ENCODE measurements at places on chromosomes 3 and 15. TPM values are rescaled to one million over a fixed set of nuclear protein-coding genes. Genes with fewer than 3 reads are reported as not detected.

DNA sequence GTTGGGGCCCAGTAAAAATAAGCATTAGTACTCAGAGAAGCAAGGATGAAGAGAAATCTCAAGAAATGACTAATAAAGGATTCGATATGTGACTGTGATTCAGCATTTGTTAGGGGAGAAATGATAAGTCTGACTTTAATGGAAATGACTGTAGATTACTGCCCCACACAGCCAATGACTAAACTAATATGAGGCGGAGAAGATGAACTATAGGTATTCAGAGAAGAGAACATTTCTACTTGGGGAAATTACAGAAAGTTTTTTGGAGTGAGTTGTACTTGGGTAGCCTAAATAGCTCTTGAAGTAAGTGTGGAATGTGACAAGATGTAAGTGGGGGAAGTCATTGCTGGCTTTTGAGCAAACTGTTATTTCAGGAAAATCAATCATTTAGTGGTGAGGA, 380.0 kb downstream of the PDCD6IP start:
- no peak for DNase-seq

DNA sequence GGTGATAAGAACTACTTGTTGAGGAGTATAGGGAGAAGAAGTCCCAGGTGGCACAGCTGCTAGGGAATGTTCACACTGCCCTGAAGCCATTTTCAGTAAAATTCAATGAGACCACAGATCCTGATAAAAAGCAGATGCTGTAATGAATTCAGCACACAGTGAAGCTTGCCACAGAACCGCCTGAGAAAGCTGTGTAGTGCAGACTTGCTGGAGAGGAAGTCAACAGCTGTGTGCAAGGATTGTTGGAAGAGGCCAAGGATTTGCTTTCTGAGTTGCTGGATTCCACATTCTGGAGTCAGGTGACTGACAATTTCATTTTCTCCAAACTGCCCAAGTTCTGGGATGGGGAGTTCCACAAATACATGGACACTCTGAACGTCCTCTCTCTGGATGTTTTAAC, 70.9 kb downstream of the ANP32A start:
- no peak for DNase-seq

GRCh38 chr15:45439521-45440260, 61.3 kb upstream of the GATM start:
- no peak for DNase-seq

DNA sequence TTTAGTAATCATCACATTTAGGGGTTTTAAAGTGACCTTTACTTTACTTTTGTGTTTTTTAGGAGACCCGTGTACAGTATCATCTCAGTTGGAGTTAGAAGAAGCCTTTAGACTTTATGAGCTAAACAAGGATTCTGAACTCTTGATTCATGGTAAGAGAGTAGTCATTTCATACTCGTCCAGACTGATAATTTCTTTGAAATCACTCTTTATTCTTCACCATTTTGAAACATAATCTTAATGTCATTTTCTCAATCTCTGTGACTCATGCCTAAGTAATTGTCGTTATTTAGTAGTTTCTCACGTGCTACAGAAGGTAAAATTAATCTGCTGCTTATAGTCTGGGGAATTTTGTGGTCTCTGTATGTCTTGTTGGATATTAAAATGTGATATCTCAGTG, 37.7 kb downstream of the PRKCI start:
- DNase-seq: no peak

- no peak for DNase-seq
These were observed 364.4 kb upstream of the ARHGEF26 start for GRCh38 chr3:153756816-153757215.

SLC9C1 gene
- total RNA-seq: not detected

MDFIC2 gene
- total RNA-seq: not detected

SCAANT1 gene
- total RNA-seq: not detected

All from activated naive CD4-positive, alpha-beta T cell treated with anti-CD3 and anti-CD28 coated beads, Interleukin-2, amount 50 U/mL, for 72 hours (primary cell).